ENCODE measurements at places on chromosomes 1 and 21.

GRCh38 chr1:150534002-150534401 lies 15.2 kb upstream of the ADAMTSL4 start:
- DNase-seq = no peak

- DNase-seq = no peak
These were observed 149.2 kb downstream of the ACTL8 start for GRCh38 chr1:17904290-17904689.

DNA sequence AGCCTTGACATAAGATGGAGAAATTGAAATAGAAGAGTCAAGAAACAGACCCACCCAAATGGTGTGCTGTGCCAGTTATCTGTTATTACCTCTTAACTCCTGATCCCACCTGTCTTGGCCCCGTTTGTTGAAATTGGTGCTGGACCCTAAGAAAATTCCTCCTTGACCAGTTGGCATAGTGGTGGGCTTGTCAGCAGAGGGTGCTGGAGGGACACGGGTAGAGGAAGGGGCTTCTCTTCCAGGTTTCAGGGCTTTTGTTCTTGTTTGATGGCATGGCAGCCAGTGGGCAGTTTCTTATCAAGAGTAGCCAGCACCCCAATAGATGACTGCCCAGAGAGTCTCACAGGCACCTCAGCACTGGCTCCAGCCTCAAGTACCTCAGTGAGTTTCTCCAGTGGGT lies 51.6 kb downstream of the PCBP3 start:
- DNase-seq = no peak

DNA sequence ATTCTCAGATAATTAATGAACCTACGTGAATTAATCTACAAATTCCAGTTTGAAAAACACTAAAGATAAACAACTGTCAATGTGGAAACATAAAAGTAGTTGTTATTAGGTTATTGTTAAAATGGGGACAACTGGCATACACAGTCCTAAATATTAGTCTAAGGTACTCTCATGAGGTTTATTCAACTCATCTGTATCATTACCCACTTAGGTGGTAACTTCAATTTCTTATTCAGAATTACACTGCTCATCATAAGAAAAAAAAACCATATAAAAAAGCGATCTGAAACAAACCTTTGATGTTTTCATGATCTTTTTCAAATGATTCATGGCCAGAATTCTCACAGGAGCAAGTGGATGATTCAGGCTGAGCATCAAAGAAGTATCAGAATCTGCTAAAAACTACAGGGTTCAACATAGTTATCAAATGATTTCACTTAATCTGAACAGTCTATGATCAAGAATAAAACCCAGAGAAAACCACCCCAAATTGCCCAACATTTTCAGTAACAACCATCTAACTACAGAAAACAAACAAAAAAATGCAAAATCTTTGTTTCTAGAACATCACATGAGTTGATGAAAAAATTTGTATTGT lies 13.7 kb downstream of the HEATR1 start:
- DNase-seq = no peak

DNA sequence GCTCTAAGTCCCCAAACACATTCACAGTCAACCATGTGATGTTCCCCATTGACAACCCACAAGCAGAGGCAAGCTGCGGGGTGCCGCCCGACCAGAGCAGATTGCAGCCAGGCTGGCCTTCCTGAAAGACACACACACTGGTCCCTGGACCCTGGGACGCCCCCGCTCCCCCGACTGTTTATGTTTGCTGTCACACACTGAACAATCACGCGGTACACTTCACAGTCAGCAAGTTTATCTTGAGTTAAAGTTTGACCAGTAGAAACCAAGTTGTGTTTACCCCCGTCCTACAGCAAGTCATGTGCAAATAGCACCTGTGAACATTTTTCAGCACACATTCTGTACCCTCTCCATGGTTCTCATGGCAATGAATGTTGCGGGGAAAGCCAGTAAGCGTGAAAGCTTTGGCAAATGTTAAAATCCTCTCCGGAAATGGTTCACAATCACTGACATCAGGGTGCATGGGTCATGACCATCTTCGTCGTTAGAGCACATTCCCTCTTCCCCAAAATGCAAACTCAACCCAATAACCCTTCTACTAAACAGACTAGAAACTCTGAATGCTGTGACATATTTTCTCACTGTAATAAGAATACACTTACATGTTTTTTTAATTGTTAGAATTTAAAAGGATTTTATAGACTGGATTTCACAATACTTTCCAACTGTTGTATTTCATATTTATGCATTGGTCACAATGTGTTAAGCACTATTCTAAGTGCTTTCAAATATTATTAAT lies 33.3 kb upstream of the IRF2BP2 start:
- DNase-seq = no peak

DNA sequence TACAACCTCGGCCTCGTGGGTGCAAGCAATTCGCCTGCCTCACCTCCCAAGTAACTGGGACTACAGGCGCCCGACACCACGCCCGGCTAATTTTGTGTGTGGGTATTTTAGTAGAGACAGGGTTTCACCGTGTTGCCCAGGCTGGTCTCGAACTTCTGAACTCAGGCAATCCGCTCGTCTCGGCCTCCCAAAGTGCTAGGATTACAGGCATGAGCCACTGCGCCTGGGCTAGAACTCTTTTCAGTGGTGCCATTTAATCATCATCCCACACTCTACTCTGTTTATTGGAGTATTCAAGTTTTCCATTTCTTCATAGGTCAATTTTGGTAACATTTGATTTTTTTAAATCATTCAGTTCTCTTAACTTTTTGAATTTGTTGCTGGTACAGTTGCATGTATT lies 101.3 kb downstream of the DHRS3 start:
- DNase-seq = no peak

GRCh38 chr1:25747046-25747719 lies 52.8 kb upstream of the SELENON start:
- DNase-seq = no peak

- no peak for DNase-seq
These were observed 51.8 kb downstream of the RGS2 start for GRCh38 chr1:192860478-192861185.

DNA sequence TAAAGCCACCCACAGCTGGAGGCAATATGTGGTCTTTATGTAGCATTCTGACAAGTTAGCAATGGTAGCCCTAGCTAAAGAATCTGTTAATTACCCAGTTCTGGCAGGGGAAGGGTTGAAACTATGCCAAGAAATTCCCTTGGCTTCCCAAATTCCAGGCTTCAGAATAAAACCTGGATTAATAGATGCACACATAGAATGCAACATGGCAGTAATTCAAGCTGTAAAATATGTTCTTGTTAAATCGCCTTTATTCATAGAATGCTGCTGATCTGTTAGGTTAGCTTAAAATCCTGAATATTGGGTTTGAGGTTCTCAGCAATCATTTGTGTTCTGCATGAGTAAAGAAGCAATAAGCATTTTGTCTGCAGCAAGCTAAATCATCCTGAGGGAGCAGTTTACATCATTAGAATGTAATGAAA lies 80.1 kb downstream of the ZNF326 start:
- no peak for DNase-seq

DNA sequence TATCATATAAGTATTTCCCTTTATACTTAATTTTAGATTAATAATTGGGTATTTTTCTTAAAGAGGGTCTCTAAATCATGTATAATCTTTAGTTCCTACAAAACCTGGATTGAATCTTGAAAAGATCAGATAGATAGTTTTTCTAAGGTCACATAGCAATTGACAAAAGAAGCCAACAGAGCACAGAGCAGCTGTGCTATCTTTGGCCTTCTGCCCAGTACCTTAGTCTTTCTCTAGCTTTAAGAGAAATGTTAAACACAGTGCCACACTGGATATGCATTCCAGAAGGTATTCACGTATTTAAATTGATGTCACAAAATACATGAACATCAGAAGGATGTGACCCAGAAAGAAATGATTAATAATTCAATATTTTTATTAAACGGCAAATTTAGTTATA lies 86.8 kb downstream of the C21orf91 start:
- DNase-seq = no peak

DNA sequence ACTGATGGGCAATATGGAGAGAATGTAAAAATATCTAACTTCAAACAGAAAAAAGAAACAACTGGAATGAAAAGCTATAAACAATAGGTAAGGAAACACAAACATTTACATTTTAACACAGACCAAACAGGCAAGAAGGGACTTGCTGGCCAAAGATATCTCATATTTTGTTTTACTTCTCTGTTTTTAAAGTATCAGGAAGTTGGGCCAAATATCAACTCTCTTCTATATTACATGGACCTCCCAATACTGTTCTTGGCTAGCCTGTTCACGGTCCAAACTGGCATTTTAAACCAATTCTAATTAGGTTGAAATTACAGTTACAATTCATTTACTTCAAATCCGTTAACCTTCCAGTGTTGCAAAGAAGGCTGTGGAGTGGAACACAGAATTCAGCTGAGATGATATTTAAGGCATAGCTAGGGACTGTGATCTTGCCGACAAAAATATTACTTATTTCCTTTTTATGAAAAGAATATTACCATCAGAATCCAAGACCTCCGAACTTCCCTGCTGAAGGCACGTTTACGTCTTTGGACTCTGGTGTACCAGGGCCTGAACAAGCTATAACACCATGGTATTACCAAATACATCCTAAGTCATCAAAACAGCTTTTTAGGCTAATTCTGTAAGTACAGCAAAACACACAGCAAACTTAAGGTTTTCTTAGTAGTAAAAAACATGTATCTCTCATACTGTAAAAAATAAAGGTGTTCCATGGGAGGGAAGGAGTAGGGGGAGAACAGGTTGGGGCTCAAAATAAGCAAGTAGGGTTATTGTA lies 165.4 kb downstream of the RUNX1 start:
- no peak for DNase-seq

- no peak for DNase-seq
These were observed 22.4 kb upstream of the SYNC start for GRCh38 chr1:32724678-32725614.

GRCh38 chr1:245337829-245338484 lies 183.2 kb downstream of the KIF26B start:
- no peak for DNase-seq

GRCh38 chr21:45021428-45022347 lies 52.7 kb upstream of the ADARB1 start:
- DNase-seq = no peak

DNA sequence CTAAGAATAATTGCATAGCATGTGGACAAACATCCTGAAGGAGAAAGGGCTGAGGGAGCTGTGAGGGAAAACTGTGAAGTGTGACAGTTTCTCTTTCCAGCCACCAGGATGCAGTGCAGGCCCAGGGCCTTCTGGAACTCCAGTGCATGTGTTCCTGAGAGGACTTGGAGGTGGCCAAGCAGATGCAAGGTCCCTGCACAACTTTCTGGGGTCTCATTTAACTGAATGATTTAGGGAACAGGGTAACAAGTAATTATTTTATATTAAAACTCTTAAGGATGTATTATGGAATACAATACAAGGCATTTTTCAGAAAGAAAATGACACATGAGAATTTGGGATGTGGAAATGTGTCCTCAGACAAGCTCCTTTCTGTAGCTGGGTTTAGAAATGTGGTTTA lies 61.2 kb upstream of the MCOLN3 start:
- no peak for DNase-seq

- DNase-seq = no peak
These were observed 36.4 kb downstream of the DNM3 start for GRCh38 chr1:171877701-171878100.

- DNase-seq = no peak
These were observed 5.2 kb downstream of the CYB561D1 start for GRCh38 chr1:109499081-109499480.

DNA sequence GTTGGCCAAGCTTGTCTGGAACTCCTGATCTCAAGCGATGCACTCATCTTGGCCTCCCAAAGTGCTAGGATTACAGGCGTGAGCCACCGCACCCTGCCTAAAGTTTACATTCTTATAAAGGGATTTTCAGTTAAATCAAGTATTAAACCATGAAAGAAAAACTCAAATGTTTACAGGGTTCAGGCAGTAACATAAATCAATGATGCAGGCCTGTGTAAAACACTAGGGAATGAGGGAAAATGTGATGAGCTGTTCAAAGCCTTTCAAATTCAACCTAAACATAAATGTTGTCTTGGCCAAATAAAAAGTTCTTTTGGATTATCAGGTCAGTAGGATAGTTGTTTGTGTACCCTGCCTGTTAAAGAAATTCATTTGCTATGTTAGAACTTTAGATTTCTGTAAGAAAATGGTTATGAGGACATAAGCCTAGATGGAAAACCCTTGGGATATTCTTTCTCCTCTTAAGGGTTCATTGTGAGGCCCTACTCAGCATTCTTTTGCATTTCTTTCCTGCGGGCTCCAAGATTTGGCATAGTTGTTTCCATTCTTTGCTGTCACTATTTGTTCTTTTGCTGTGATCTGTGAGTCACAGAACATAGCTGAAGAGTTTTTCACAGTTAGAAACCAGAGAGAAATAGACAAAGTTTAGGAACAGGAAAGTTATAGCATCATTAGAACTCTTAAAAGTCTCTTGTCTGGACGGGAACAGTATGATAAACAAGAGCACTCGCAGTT lies 8.9 kb upstream of the ZRANB2 start:
- no peak for DNase-seq

DNA sequence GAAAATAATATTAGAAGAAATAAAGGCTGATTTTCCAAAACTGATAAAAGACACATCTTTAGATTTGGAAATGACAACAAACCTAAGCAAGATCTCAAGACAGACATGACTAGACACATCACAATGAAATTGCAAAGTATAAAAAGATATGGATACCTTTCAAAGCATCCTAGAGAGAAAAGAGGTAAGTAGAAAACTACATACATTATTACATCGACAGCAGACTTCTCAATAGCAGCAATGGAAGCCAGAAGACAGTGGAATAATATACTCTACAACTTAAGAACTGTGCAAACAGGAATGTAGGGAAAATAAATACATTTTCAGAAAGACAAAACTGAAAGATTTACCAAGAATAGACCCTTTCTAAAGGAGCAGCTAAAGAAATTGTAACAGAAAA lies 50.2 kb downstream of the DENND1B start:
- DNase-seq = no peak

DNA sequence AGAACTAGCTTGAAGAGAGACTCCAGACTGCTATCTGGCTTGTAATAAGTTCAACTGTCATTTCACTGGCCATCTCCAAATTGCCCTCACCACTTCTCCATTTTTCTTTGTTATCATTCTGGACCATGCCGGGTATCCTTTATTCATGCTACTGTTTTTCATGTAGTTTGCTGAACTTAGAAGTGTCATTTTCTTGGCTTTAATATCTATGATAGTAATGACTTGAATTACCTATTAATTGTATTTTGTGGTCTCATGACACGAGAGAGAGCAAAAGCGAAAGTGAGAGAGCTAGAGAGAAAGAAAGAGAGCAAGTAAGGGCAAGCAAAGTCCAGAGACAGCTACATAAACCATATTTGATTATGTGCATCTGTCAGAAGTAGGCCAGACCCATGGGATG lies 184.9 kb upstream of the ATP1B1 start:
- no peak for DNase-seq

- no peak for DNase-seq
These were observed 231.6 kb downstream of the NFIA start for GRCh38 chr1:61313906-61314422.

- no peak for DNase-seq
These were observed 10.3 kb upstream of the KCNE1 start for GRCh38 chr21:34522284-34522683.

GRCh38 chr1:182283746-182284544 lies 107.6 kb downstream of the GLUL start:
- DNase-seq = no peak
